ENCODE measurements at places on chromosomes 16 and 17.
A peak's percentile ranks its signal among the peaks of the same experiment; 100 is the strongest.

DNA sequence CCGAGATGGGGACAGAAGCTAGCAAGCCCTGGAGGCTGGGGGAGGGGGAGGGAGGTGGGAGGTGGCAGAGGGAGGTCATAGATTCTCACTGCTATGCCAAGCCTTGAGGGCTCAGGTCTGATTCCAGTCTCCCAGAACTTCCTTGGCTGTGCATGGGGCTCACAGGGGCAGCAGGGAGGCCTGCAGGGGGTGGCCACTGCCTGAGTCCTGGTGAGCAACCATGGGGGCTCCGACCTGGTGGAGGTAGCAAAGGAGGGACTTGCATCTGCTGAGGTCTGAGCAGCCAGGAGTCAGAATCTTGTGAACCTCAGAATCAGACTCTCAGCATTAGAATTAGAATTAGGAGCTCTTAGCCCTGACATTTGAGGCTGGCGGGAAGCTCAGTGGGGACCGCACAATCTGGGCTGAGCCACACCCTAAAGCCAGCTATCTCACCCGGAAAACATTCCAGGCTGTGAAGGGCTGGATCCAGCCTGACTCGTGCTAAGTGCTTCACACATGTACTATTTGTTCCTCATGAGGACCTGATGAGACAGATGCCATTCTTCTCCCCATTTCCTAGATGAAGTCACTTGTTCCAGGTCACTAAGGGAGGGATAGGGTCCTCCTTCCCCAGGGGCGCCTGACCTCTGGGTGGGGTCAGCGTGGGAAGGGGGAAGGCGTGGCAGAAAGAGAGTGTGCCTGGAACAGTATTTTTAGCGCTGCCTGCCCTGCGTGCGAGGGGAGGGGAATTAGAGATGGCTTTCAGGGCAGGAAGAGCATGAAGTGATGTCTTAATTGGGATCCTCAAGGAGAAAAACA, 17.3 kb upstream of the KCNJ12 start:
- DNase-seq: no peak

- DNase-seq: no peak
Measured at GRCh38 chr16:87443964-87444363, 48.9 kb downstream of the ZCCHC14 start.

DNA sequence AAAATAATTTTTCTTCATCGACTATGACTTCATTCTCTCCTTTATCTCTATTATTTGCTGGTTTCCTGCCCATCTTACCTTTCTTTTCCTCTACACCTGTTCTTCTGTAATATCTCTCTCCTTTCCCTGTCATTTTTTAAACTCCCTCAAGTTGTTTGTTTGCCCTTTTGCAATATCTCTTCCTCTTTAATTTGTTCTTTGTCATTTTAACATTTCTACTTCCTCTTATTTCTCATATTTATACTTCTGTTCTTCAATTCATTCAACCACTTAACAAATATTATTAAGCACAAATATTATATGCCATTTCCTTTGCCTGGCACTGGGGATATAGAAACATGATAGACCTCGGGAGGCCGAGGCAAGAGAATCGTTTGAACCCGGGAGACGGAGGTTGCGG, 22.6 kb downstream of the MAP3K3 start:
- DNase-seq: no peak

GRCh38 chr17:12859520-12859919, 70.2 kb downstream of the ARHGAP44 start:
- DNase-seq: no peak

- DNase-seq: no peak
Measured at GRCh38 chr17:34626121-34626681, 46.8 kb downstream of the TMEM132E start.

GRCh38 chr16:647173-647902, 1.8 kb upstream of the WDR90 start:
- no peak for DNase-seq

DNA sequence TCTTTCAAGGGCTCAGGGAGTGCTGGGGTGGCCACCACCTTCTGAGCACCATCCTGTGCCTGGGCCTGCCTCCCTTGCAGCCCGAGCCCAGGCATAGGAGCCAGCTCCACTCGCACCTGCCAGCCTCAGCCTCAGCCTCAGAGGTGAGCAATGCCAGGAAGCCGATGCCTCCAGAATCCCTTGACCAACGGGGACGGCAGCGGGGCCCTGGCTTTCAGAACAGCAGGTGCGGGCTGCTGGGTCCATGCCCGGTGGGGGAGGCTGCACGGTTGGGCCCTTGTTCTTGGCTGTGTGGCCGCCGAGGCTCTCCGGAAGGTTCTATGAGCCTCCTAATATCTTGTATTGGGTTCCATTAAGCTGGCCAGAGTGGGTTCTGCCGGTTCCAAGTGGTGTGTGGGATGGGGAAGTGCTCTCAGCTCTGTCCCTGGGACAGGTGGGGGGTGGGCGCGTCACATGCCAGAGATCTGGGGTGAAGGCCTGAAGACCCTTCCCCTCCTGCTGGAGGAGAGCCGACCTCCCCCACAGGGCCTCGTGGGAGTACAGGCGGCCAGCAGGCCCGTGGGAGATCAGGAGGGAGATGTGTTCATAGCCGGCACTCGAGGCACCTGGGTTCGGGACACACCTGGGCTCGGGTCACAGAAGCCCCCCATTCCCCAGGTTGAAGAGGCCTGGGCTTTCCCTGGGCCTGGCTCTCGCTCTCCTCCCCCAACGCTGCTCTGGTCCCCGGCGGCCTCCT, 27.0 kb downstream of the NPTX1 start:
- DNase-seq: no peak

DNA sequence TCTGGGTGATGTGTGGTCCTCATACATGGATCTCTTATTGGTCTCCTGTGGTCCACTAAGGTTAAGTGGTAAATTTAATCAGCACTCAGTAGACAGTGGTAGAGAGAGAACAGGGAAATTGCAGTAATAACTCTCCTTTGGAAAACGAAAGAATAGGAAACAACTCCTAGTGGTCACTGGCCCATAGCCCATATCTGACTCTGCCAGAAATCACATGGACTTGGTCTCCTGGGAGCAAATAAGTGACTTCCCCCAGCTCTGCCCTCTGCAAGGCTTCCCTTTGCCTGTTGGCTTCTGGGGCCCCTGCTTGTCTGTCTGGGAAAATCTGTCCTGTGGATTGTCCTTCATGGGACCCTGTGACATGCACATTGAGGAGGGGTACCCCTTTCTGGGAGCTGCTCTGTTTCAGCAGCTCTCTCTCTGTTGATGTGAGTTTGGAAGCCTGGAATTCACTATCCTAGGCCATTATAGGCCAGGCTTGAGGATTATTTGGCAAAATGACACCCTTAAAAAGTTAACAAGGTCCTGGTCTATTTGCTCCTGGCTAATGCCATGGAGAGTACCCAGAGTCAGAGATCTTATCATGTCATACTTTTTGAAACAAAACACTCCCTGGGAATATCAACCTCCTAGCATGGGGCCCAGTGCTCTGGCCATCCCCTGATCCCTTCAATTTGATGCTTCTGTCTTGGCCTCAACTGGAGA, 58.0 kb upstream of the HNF1B start:
- DNase-seq: no peak

DNA sequence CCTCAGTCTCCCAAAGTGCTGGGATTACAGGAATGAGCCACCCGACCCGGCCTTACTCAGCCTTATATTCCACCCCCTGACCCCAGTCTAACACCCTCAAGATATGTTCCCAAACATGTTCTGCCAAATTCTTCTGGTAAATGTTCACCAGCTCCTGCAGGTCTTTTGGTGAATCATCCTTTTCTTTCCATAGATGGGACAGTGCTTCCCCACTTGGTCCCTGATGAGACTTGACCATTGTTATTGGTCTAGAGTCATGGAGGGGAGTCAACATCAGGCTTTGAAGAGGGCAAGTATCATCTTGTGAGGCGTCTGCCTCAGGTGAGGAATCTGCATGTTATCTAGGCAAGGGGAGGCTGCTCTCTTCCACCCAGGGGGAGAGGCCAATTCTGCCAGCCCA, 10.4 kb upstream of the RUNDC3A start:
- DNase-seq: no peak

DNA sequence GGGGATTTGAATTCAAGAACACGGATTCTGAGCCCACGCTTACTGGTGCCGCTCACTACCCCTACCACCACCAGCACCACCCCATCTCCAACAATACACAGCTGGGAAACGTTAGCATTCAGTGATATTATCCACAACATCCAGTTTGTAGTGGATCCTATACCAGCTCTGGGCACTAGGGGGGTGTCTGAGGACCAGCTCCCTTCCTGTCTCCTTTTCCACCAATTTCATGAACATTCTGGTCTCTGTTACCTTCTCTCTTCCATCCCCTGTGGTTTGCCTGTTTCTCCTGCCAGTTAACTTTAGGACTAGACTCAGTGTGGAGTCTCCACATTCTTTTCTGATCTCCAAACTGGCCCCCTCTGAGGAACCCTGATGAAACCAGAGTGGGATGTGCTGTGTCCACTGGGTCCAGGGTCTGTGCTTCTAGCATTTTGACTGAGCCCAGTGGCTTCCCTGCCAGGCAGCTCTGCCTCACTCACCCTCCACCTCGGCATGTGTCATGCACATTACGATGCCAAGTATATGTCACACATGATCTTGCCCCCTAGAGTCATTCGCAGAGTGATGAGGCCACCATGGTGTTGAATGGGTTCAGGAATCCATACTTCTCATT, 187.0 kb upstream of the CDH13 start:
- peak; percentile 6 for DNase-seq

Data from GM12891 (cell line).